Fibroblast of upper back skin (primary cell): ENCODE measurements at places on chromosomes 2 and 18.

DNA sequence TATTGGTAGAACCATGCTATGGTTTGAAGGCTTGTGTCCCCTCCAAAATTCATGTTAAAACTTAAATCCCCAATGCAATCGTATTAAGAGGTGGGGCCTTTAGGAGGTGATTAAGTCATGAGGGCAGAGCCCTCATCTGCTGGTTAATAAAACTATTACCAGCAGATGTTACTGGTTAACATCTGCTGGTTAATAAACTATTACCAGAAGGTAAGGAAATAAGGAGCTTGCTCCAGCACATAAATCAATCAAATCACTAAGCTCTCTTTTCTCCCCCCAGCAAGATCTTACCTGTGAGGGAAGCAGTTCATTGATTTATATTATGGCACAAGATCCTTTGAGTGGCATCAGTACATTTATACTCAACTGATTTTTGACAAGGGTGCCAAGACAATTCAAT is 96.9 kb downstream of the AAK1 start:
- no peak for DNase-seq

- no peak for DNase-seq
These were observed 44.2 kb upstream of the DYNC2LI1 start for GRCh38 chr2:43729491-43730174.

DNA sequence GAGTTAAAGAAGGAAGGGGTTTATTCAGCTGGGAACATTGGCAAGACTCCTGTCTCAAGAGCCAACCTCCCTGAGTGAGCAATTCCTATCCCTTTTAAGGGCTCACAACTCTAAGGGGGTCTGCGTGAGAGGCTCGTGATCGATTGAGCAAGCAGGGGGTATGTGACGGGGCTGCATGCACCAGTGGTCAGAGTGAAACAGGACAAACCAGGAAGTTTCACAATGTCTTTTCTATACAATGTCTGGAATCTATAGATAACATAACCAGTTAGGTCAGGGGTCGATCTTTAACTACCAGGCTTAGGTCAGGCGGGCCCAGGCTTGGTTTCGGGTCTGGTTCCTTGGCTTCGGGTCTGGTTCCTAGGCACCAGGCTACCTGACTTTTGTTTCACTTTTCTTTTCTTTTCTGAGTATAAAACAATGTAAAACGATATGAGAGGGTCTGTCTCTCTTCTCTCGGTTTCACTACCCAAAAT is 30.1 kb upstream of the LIPG start:
- no peak for DNase-seq

DNA sequence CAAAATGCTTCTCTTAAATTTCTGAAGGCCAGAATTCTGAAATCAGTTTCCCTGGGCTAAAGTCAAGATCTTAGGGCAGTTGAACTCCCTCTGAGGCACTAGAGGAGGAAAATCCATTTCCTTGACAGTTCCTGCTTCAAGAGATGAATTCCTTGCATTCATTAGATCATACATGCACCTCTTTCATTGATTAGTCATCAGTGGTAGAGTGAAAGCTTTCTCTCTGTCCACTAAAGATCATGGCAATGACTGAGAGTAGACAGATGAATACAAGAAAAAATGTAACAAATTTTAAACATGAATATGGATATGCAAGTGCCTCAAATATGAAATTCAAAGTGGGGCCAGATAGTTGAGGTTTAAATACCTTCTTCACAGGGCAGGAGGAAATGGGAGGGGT is 693.4 kb upstream of the TMEFF2 start:
- DNase-seq = peak; percentile 2

- DNase-seq = peak; percentile 26
These were observed 213.3 kb downstream of the SETBP1 start for GRCh38 chr18:44893966-44894365.

DNA sequence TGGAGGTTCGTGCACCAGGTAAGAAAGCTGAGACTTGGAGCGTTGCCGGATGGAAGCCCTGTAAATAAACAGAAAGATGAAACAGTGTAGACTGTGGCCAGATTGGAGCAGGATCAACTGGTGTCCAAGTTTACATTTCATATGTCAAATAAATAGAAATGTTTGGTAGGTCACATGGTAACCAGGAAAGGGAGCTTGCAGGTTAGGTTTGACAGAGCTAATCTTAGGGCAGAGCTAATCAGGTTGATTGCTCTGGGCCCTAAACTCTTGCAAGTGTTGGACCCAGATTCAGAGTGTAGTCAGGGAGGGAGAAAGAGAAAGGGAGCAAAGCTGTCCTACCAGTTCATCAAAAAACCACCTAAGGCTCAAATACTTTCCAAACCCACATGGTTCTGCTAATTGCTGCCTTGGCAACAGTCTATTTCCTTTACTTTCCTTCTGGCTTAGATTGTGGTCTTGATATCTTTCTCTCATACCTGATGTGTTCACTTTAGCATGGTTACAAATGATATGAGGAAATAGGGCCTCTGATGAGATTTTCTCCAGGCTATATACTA is 63.2 kb downstream of the G6PC2 start:
- no peak for DNase-seq

DNA sequence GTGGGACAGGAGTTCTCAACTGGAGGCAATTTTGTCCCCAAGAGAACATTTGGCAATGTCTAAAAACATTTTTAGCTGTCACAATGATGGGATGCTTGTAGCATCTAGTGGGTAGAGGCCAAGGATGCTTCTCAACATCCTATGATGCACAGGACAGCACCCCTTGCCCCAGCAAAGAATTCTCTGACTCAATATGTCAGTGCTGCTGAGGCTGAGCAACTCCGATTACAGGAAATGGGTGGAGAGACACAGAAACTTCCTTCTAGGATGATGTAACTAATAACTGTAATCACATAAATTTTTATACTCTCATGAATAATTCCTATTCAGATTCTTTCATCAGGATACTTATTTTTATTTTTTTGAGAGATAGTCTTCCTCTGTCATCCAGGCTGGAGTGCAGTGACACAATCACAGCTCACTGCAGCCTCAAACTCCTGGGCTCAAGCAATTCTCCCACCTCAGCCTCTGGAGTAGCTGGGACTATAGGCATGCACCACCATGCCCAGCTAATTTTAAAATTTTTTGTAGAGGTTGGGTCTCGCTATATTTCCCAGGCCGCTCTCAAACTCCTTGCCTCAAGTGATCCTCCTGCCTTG is 120.3 kb upstream of the ACAA2 start:
- DNase-seq = peak; percentile 7

DNA sequence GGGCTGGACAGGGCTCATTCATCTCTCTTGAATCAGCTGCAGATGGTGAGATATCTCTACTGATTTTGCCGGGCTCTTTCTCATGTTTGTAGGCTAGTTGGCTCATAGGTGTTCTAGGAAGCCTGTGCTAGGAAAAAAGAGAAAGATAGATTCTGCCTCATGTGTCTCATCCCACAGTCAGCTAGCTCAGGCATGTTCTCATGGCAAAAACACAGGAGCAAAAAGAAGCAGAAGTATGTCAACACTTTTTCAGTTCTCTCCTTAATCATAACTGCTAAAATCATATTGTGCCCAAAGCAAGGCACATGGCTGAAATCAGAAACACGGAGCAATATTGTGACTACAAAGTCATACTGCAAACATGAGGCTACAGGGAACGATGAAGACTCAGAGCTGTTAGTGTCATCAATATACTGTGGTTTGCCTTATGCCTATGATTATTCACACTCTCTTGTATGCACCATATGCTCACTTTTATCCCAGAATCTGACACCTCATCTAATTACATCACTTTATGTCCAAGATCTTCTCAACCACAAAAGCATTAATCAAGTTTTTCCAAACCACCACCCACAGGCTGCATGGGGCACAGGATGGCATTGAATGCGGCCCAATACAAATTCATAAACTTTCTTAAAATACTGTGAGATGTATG is 571.9 kb upstream of the CNTNAP5 start:
- DNase-seq = no peak

- no peak for DNase-seq
These were observed 58.5 kb upstream of the ARHGAP15 start for GRCh38 chr2:143070704-143071103.

DNA sequence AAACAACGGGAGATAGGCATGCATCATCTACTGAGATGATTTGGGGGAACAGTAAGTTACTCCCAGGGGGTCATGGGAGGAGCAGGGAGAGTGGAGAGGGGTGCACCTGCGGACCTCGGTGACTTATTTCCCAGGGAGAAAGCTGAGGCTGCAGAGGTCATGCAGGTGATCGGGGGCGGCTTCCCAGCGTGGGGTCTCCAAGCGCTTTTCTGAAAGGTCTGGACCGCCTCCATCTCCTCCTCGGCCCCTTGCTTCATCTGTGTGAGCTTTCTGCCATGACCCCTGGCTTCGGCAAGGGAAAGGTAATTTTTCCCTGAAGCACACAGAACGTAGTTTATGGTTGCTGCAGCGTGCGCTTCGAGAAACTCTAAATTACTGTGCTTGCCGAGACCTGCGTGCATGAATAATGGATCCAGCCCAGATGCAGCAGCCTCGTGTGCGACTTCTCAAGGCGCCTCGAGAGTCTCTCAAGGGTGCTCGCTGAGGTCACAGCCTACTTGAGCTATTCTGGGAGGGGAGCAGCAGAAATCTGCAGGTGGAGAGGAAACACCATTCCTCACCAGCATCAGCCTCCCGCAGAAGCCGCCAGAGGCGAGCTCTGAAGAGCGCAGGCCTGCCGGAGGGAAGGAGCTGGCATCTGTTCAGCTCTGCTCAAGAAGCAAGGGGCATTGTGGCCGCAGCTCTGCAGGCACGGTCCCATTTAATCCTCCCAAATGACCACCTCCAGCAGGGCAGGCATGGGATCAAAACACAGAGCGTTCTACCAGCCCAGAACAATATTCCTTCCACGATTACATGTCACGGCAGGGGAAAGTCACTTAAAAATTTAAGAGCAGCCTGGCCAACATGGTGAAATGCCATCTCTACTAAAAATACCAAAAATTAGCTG is 308.4 kb upstream of the MYT1L start:
- no peak for DNase-seq

DNA sequence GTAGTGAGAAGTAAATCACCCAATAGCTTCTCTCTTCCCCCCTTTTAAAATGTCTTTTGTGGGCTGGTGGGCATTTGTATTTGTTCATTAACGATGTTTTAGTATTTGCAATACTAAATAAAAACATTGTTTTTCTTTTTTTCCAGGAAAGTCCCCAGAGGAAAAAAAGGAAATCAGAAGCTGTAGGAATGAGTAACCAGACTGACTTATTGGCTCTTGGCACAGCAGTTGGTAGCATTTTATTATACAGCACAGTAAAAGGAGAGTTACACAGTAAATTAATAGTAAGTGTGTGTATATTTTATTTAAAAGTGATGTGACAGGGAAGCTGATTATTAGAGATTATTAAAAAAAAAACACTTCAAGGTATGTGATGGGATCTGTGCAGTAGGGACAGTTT is 7.4 kb downstream of the WDR43 start:
- DNase-seq = no peak
